ENCODE measurements at places on chromosomes 2 and 18.

GRCh38 chr2:194328456-194328855, 1328.6 kb upstream of the SLC39A10 start:
- no peak for DNase-seq

- no peak for DNase-seq
Observed at GRCh38 chr18:58562999-58563667, 65.8 kb downstream of the ALPK2 start.

DNA sequence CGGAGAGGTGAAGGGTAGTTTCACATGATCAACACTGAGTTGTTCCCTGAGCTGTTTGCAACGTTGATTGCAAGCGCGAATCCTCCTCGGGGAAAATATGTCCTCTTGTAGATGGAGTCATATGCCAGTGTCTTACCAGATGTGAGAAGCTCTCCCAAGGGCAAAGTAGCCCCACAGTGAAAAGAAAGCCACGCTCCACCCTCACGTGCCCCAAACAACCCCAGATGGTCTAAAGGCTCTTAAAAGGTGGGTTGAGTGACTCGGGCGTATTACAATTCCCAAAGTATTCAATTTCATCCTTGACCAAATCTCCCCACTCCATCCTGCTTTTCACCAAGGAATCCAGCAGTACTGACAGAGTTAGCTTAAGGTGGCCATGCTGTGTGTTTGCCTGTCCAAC, 332.1 kb upstream of the SOX11 start:
- no peak for DNase-seq

DNA sequence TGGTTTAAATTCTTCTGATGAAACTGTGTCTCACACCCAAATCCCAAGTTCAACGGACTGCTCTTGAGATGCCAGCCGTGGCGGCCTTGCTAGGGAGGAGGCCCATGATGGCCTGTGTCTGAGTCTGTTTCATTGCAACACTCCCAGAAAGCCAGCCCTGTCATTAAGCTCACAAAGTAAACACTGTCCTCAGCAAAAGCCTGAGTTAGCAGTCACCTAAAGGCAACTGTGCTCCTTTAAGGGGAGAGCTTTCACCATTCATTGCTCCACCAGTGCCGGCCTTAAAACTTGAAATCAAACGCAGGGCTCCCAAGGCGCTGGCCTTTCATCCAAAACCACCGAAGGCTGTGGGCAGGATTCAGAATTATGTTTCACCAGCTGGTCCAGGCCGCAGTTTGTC, 42.5 kb upstream of the PPP1CB start:
- peak; percentile 7 for DNase-seq

GRCh38 chr2:174211954-174212353, 36.4 kb downstream of the OLA1 start:
- no peak for DNase-seq

GRCh38 chr18:76370201-76370600, 124.8 kb downstream of the ZNF516 start:
- DNase-seq: no peak

DNA sequence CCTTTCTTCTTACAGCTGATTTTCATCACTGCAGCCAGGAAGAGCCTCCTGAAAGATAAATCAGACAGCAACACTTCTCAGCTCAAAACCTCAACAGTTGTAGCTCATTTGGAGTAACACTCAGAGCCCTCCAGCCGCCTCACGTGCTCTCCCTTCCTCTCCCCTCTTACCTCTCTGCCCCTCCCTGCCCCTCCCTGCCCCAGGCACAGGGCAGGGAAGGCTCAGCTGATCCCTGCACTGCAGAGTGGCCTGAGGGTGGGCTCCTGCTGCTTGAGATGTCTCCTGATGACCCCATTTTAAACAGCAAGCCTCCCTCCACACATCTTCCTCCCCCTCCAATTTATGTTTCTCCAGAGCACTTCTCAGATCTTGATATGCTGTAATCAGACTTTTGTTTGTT, 54.4 kb downstream of the SH3YL1 start:
- DNase-seq: no peak

DNA sequence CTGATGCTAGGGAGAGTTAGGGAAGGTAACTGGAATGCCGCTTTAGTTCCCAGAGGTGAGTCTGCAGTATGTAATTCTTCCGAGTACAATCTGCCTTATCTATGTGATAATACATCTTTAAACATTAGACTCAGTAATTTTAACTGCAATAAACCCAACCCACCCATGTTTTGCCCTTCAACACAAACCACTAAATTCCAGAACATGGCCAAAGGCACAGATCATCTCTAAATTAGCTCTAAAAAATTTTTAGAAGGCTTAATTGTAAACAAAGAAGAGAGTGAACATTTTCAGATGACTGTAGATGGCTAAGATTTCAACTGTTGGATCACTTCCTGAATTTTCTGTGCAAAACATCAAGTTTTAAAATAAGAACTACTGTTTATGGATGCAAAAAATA, 488.7 kb upstream of the ID2 start:
- DNase-seq: no peak

- DNase-seq: no peak
Observed at GRCh38 chr2:42055573-42056514, 8.0 kb downstream of the PKDCC start.

DNA sequence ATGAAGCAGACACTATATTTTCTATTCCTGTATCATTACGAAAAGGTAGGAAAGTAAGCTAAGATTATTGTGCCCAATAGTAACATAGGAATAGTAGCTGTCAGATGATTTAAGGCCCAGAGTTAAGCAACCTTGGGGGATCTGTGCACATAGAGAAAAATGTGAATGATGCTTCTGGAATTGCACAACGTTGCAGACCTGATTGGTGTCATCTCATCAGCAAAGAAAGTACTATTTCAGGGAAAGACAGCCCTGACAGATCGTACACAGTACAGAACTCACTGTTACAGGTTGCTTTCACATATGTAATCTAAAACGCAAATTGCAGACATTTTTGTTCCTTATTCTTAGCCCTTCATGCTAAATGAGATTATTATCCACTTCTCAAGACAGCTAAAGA, 535.9 kb downstream of the TRIB2 start:
- DNase-seq: no peak

GRCh38 chr2:142714600-142714999, 162.9 kb upstream of the KYNU start:
- DNase-seq: no peak

GRCh38 chr2:16296038-16296290, 355.6 kb downstream of the MYCN start:
- DNase-seq: no peak

- DNase-seq: no peak
Observed at GRCh38 chr2:176934131-176934530, 278.5 kb upstream of the HNRNPA3 start.

GRCh38 chr2:40371525-40372282, 80.2 kb downstream of the SLC8A1 start:
- peak; percentile 83 for DNase-seq

DNA sequence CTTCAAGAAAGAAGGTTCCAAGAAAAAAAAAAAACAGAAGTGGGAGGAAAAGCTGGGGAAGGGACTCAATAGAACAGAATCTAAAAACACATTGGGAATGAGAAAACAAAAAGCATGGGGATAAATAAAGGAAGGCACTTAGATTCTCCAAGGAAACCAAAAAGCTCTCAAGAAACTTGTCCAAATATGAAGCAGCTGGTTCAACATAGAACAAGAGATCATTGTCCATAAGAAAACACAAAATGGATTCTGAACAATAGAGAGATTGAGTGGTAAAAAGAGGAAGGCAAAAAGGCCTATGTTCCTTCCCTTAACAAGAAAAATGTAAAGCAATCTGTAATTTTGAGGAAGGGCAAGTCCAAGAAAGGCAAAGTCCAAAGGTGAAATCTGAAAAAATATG, 32.9 kb upstream of the ALK start:
- no peak for DNase-seq

- DNase-seq: no peak
Observed at GRCh38 chr2:161230959-161231358, 70.7 kb downstream of the TANK start.

DNA sequence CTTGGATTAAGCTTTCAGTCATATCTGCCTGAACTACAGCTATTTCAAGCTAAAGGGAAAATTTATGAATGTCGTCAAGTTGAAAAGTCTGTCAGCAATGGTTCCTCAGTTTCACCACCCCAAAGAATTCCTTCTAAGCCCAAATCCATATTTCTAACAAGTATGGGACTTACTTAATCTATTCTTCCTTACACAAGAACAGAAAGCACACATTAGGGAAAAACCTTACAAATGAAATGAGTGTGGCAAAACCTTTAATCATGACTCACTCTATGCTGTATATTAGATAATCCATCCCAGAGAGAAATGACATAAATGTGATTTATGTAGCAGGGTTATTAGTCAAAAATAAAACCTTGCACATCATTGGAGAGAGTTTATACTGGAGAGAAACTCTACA, 78.9 kb downstream of the RAB31 start:
- DNase-seq: peak; percentile 58

DNA sequence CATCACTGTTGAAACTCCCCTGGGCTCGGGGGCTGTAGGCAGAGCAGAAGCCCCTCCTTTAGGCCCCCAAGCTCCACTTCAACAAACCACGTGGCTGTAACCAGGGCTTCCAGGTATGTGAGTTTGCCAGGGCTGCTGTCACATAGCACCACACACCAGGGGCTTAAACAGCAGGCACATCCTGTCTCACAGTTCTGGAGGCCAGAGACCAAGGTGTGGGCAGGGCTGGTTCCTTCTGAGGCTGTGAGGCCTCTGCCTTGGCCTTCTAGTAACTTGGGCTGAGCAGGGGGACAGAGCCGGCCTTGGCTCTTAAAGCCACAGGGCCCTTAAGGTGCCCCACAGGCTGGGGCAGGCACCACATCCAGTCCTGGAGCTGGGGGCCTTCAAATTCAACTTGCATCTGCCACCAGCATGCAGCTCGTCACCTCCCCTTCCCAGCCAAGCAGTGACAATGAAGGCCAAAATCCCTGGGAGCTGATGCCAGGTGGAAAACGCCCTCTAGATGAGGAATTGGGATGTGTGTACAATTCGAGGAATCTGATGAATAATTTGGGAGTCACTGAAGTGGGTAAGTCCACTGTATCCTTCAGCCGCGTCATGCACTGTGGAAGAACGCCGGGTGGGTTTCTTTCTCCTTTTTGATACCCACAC, 104.2 kb upstream of the ODC1 start:
- no peak for DNase-seq

- no peak for DNase-seq
Observed at GRCh38 chr18:71189581-71189980, 900.7 kb downstream of the SOCS6 start.

DNA sequence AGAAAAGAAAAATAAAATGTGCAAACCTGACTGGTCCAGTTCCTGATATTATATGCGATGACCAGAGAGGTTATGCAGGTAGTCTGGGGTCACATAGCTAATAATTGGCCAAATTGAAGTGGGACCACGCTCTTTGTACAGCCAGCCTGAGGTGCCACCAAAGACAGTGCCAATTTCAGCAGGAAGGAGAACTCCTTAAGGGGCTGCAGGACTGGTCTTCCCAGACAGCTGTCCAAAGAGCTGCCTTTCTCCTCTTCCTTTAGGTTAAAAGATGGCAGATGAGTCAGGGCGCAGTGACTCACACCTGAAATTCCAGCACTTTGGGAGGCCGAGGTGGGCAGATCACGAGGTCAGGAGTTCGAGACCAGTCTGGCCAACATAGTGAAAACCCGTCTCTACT, 95.5 kb downstream of the ACKR3 start:
- DNase-seq: no peak

- no peak for DNase-seq
Observed at GRCh38 chr2:130264501-130264900, 66.3 kb upstream of the TUBA3E start.

- DNase-seq: no peak
Observed at GRCh38 chr2:190875891-190876290, 4.7 kb upstream of the GLS start.

GRCh38 chr2:30675758-30676157, 131.5 kb downstream of the CAPN13 start:
- no peak for DNase-seq

DNA sequence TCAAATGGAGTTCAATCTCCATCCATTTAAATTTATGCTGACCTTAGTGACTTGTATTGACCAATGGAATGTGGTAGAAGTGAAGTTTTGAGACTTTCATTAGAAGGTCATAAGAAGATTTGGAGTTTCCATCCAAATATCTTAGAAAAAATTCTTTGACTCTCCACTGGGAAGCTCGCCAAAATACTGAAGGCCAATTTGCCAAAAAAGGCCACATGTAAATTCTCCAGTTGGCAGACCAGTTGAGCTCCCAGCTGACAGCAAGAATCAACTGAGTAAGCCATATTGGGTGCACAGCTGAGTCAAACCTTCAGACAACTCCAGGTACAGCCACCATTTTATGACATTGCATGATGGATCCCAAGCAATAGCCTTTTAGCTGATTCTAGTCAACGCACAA, 228.3 kb upstream of the SETBP1 start:
- peak; percentile 58 for DNase-seq

DNA sequence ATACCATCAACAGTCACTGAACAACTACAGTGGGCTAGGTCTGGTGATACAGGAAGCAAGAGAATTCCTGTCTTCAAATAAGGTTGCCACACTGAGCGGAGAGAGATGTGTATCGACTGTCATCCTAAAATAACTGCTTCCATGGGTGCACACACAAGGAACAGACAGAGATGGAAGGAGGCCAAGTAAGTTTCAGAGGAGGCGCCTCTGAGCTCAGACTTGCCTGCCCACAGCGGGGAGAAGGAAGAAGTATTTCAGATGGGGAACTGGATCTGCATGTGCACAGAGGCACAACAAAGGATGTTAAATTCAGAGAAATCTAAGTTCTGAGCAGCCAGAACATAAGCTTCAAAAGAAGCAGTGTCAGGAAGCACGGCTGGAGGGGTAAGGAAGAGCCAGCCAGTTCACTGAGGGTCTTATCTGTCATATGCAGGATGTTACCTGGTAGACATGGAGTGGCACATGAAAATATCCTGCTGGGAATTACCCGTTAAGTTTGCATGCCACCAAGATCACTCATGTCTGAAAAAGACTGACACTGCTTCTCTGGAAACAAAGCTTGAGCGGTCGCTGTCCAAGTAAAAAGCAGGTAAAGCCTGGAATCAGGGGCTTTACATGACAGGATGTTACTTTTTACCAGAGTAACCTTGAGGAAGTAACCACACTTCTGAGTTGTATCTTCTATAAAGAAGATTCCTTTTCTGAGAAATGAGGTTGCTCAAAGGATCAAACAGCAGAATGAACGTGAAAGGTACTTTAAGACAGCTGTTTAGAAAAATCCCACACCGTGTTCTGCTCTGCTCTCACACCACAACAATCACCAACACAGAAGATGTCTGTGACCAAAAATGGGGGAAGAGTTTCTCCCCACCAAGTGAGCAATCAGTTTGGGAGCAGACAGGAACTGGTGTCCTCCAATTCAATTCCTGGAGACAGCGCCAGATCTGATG, 260.2 kb downstream of the NBAS start:
- peak; percentile 49 for DNase-seq

DNA sequence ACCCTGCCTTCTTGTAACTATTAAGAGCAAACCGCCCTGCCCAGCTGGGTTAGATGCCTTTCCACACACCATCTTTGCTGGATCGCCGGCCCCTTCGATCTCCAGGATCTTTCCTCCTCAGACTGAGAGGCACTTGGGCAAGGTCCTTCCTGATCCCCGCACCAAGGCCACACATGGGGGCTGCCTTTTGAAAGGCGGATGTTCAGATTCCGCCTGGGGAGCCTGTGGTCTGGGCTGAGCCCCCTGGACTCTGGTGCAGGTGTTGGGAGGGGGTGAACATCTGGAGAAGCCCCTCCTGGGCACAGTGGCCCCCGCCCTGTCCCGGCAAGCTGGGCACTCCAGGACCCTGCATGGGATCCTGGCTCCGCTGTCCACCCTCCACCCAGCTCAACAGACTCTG, 135.4 kb upstream of the HDAC4 start:
- DNase-seq: no peak

Data from fibroblast of skin of scalp (primary cell).